AG04450 (cell line): ENCODE measurements at places on chromosomes 5 and 9.

DNA sequence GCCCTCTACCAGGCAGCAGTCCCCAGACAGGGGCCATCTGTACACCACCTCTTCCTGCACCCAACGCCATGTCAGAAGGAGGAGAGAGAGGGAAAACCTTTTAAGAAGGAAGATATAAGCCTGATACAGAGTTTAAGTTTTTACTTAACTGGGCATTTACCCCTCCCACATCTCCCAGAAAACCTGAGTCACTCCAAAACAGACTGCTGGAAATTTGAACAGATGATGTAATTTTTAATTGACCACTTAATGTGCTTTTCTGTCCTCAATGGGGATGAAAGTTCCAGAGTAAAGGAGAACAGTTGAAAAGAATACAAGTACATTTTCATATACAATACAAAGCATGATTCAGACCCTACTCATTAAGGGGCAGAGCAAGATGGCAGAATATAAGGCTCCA, 63.9 kb downstream of the TTC39B start:
- DNase-seq: no peak

- DNase-seq: no peak
Observed at GRCh38 chr5:145316282-145316681, 518.9 kb downstream of the PRELID2 start.

DNA sequence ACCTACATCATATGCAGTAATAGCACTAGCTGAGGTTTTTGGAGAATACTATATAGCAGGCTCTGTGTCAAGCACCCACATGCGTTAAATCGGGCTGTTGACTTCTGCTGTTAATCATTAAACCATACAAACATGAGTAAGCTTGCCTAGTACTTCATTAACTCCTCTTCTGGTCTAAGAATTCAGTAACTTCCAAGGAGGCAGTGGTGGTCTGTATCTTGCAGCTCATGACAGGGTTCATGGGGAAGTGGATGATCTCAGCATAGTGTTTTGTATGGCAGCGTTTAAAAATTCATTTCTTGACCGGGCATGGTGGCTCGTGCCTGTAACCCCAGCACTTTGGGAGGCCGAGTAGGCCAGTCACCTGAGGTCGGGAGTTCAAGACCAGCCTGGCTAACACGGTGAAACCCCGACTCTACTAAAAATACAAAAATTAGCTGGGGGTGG, at the start of gene HAVCR1:
TSS of gene HAVCR1 (minus strand) at position 24 of the 447 bp plus-strand sequence. CDS start 1,173 bp downstream, outside the sequence.
- DNase-seq: no peak

DNA sequence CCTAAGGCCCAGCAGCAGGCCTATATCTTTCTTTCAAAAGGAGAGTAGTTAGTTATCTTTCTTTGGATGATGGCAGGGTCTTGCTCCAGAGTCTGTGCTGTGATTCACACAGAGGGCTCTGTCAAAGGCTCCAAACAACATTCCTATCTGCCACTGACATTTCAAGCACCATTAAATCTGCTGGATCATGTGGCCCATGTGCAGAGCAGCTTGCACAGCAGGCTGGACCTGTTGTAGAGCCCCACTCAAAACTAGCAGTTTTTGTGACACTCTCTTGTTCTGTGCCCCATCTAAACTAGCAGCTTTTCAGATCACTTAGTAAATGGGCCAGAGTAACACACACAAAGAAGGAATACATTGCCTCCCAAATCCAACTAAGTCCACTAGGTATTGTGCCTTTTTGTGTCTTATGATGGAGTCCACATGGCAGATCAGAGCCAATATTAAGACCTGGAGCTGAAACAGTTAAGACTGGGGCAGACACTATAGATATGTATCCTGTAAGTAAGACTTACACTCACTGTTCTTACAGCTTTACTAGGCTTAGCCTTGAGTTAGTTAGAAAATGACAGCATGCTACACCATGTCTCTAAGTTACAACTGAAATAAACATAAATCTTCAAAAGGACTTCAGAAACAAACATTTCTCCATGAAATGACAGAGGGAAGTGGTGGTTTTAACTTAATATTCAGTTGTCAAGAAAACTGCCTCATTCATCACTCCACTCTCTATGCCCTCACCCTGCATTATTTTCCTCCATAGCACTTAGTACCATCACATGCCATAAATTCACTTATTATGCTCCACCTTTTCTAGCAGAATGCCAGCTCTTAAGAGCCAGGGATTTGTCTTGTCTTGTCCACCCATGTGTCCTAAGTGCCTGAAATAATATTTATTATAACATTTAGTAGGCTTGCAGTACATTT, 400.9 kb downstream of the RAB3C start:
- DNase-seq: no peak

GRCh38 chr5:27682600-27682999, 644.2 kb upstream of the CDH9 start:
- DNase-seq: no peak

GRCh38 chr9:114060711-114061110, 17.4 kb downstream of the AMBP start:
- DNase-seq: no peak

- no peak for DNase-seq
Observed at GRCh38 chr5:160770718-160771117, 81.3 kb downstream of the ATP10B start.
